ENCODE measurements at places on chromosomes 2 and 18. TPM values are rescaled to one million over a fixed set of nuclear protein-coding genes. Genes with fewer than 3 reads are reported as not detected.

The CD207 gene
- not detected for total RNA-seq

The CIDEA gene
- total RNA-seq: not detected

The LYPD6 gene
- total RNA-seq: not detected

The PCARE gene
- not detected for total RNA-seq

The EML6 gene
- under 0.01 TPM for total RNA-seq
